ENCODE measurements at places on chromosomes 12 and 14.
A peak's percentile ranks its signal among the peaks of the same experiment; 100 is the strongest.

- peak; percentile 46 for DNase-seq
Measured at GRCh38 chr12:104521731-104522130, 65.0 kb downstream of the CHST11 start.

GRCh38 chr12:32698285-32698684, 19.2 kb downstream of the DNM1L start:
- no peak for DNase-seq

DNA sequence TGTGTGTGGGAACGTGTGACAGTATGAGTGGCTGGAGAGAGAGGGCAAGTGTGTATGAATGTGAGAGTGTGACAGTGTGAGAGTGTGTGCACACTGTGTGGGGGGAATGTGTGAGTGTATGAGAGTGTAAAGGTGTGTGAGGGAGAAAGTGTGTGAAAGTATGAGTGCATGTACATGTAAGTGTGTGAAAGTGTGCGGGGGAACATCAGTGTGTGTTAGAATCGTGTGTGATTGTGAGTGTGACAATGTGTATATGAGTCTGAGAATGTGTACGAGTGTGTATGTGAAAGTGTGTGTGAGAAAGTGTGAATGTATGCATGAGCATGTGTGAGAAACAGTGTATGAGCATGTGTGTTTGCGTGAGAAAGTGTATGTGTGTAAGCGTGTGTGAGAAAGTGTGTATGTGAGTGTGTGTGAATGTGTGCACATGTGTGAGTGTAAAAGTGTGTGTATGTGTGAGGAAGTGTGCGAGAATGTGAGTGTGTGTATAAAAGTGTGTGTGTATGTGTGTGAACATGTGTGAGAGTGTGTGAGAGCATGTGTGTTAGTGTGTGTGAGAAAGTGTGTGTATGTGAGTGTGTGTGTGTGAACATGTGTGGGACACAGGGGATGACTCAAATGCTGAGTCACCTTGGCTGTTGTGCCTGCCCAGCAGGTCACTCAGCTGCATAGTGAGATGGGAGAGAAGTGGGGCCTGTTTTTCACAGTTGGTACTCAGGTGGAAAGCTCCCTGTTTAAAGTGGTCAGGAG, 220.5 kb upstream of the TBX3 start:
- peak; percentile 43 for DNase-seq

DNA sequence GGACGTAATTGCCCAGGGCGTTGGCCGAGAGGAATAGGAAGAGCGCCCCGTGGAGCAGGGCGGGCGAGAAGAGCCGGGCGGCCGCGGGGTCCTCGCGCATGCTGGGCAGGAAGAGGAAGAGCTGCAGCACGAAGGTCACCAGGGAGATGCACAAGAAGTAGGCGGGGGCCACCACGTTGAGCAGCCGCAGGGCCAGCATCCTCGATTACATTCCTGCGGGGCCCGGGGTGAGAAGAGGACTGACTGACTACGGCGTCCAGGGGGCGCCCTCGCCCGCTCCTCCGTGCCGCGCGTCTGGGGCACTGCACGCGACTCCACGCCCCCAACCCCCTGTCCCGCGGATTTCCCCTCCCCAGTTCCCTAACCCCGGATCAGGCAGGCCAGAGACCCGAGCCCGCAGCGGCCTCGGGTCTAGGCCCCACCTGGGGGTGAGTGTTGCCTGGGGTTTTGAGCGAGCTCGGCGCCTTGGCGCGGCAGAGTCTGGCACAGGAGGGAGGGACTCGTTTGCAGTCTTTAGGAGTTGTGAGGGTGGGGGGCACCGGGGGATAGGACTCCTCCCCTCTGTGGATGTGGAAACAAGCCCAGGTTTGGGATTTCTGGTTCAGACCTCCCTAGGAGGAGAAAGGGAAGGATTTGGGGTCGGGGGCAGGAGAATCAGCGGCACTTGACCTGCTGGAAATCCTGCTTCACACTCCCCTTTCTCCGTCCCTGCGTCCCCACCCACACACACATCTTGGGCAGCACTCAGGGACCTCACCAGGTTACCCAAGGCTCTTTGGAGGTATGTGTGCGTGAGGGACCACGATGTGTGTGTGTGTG, 1.8 kb downstream of the ZDHHC22 start:
- DNase-seq = peak; percentile 16

DNA sequence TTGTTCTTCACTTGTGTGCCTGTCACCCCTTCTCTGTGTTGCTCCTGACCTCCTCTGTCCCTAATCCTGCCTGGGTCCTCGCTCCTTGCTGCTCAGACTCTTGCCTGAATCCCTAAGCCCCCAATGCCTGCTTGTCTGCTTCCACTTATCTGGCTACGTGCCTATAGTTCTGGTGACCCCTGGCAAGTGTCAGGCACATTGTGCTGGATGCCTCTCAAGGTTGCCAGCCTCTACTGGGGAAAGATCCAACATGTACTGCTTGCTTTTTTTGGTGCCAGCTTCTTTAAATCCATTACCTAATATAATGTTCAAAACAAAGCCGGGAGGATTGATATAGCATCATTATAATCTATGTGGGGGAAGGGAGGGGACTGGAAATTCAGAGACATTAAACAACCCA, 448.0 kb upstream of the CCDC196 start:
- no peak for DNase-seq

Data from MCF 10A (cell line).